HTR-8/SVneo (cell line): ENCODE measurements at places on chromosomes 6 and 20.

GRCh38 chr20:32132911-32133549 is 23.5 kb downstream of the TM9SF4 start:
- DNase-seq = no peak

- DNase-seq = peak; percentile 69
These were observed 82.7 kb upstream of the FOXC1 start for GRCh38 chr6:1527073-1527457.

DNA sequence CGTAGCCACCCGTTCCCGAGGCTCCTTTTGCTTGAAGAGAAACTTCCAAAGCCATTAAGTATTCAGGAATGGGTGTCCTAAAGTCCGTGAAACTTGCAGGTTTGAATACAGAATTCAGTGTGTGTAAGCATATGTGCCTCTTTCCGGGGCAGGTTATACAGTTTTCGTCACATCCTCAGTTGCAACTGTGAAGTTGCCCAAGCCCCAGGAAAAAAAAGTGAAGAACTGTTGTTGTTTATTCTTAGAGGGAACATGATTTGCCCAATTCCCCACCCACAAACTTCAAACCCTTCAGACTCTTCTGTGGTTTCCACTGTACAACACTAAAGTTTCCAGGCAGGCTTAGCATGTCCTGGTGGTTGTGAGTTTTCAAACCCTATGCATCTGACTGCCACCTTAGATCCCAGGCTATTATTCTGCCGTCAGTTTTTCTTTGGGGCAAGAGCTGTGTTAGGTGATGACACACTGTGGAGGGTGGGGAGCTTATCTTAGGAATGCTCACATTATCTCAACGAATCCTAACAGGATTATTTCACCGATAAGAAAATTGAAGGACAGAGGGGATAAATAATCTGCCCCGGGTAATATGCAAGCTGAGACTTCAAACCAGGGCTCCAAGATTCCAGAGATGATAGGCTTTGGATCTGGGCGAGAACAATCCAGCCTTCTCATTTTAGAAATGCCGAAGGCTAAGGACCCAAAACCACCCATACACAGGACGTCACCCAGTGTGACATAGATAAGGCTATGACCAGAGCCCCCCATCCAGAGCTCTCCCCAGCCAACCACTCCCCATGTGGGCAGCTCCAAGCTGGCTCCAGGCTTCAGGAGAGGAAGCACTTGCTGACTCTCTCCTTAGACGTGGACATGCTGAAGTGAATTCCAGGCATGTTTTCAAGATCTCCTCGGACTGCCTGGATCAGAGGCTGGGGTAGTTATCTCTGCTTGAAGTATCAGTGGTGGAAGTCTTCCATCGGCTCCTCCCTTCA is 81.7 kb upstream of the AFDN start:
- no peak for DNase-seq

GRCh38 chr6:92759178-92759577 is 660.2 kb downstream of the EPHA7 start:
- DNase-seq = no peak

GRCh38 chr6:25973923-25974555 is 11.4 kb downstream of the TRIM38 start:
- DNase-seq = no peak

DNA sequence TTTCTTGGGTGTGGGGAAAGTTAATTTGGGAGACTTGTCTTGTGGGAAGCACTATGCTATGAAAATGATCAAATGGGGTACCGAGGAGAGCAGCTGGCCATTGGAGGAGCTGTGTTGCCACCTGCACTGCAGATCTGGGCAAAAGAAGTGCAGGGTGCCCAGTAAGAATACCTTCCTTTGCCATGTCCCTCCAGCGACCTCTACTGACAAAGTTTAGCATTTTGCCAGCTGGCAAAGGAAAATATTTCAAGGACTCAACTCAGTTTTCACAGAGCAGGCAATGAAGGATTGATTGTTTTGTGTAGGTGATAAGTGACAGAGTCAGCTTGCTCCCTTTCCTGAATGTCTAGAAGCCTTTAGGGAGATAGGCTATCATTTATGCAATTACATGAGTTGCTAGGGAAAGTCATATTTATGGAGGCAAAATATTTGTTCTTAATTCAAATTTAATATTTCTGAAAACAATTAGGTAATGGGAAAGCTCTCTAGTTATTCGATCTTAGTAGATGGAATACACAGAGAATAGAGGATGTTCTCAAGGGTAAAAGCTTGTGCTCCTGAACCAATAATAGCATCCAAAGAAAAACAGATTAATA is 118.4 kb downstream of the FARS2 start:
- peak; percentile 36 for DNase-seq

DNA sequence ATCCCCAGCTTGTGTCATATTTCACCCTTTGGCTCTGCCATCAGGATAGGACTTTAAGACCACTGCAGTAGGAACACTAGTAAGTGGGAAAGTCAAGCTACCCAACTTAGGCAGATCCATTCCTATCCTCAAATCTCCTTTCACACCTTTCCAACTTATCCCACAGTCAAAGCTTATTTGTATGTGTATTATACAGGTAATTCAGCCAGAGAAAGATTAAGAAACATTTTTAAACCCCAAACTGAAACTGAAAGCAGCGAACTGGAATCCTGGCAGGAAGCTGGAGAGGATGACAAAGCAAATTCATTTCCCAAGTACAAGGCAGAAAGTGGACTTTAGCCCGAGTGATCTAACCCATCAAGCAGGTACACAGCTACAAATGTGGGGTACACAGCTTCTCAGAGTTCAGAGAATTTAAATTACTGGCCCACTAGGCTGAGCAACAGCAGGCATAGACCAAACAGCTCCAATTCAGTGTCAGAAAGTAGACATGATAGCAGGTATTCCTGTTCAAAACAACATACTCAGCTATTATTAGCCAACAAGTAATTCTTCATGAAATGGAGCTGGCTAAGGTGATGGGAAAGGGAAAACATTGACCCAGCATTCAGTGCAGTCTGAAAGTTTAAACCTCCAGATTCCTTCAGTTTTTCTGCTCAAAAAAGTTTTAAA is 39.1 kb downstream of the ILRUN start:
- peak; percentile 70 for DNase-seq

DNA sequence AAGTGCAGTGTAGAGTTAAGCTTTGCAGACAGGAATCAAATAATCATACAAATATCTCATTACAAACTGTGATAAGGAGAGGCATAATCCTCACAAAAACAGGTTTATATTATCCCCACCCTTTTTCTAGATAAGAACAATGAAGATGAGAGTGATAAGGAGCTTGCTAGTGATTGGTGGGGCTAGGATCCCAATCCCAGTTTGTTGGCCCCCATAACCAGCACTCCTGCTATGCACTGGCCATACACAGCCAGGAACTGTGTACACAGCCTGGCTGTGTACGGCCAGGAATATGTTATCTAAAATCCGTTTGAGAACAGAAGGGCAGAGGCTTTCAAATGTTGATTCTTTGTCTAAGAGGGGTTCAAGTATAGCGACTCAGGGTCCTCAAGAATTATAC is 180.6 kb downstream of the EYA2 start:
- DNase-seq = no peak

DNA sequence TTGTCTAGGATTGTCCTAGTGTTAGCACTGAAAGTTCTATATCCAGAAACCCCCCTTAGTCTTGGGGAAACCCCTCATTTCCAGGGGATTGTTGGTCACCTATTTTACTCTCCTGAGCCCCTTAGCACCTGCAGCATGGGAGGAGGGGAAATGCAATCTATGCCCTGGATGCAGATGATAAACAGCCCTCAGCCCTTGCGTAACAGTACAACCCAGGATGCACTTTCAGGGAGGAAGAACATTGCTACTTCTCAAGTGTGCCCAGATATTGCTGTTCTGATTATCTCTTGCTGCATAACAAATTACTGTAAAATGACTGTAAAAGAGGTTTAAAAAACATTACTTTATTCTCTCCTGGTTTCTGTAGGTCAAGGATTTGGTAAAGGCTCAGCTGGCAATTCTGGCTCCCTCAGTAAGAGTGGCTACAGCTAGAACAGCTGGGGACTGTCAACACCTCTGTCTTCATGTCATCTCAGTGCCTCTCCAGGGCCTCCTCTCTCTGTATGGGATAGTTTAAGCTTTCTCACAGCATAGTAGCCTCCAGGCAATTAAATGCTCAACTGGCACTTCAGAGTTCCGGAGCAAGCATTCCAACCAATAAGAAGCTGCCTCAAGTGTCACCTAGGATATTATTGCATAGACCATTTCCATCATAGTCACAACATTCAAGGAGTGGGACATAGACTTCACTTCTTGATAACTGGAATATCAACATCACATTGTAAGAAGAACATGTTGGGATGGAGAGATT is 117.8 kb upstream of the FOXO3 start:
- DNase-seq = no peak

DNA sequence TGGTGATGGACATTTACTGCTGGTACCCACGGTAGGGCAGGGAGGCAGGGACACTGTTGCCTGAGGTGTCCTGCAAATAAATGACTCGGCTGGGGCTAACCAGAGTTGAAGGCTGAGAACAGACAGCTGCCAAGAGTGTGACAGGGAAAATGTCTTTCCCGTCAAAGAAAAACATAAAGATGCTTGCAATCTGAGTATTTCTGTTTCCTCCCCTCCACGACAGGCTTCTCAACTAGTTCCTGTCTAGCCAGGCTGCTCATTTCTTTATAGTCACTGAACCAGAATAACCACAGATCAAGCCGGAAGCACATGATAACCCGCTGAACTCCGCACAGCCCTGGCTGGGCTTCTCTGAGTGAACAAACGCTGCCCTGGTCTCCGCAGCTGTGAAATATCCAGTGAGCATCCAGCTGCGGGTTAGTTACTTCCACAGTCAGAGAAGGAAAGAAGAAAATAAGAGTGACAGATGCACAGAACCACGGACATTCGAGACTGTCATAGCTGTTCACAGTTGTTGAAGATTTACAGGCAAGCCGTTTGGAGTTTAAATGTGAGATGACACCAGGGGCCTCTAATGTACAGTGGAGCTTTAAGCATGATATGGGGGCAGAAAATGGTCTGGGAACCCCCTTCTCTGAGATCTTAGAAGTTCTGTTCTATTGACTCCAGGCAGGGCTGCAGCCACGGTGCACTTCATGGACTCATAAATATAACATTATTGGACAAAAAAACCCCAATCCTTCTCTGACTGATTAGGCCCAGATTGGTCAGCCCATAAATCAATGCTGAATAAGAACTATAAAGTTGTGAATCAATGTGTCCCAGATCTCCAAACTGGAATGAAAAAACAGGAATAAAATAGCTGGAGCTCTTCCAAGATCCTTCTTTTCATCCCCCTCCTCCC is 299.9 kb upstream of the SUPT3H start:
- DNase-seq = no peak

DNA sequence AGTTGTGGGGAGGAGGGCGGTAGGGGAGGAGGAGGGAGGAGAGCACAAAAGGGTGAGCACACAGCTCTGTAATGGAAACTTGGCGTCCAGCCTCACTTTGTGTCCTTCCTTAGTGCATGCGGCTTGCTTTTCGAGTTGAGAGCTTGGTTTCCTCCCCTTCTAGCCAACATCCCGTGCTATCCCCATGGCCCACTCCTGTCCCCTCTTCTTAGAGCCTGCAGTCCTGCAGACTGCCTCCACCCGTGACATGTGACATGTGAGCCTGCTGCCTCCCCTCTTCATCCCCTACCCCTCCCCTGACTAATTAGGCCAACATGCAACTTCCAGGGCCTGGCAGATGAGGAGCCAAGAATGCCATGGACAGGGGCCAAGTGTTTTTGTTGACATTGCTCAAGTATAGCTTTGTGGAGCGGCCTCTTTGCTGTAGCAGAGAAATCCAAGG is 63.2 kb downstream of the SLC24A3 start:
- no peak for DNase-seq

GRCh38 chr20:49281059-49281912 is 3.4 kb upstream of the ZNFX1 start:
- DNase-seq = no peak

DNA sequence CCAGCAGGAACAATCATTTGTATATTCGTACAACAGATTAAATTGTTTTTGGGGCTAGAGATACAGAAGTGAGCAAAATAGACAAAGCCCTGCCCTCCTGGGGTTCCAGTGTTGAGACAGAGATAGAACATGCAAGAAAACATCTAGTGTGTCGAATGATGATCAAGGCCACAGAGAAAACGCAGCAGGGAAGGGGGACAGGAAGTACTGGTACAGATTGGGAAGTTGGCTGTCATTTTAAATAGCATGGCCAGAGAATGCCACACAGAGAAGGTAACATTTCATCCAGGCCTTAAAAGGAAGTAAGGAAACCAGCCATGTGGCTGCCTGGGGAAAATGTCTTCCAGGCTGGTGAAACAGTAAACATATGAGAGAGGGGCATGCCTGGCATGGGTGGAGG is 202.6 kb upstream of the MYLIP start:
- DNase-seq = no peak

- DNase-seq = no peak
These were observed 10.6 kb downstream of the TFEB start for GRCh38 chr6:41724586-41725501.

DNA sequence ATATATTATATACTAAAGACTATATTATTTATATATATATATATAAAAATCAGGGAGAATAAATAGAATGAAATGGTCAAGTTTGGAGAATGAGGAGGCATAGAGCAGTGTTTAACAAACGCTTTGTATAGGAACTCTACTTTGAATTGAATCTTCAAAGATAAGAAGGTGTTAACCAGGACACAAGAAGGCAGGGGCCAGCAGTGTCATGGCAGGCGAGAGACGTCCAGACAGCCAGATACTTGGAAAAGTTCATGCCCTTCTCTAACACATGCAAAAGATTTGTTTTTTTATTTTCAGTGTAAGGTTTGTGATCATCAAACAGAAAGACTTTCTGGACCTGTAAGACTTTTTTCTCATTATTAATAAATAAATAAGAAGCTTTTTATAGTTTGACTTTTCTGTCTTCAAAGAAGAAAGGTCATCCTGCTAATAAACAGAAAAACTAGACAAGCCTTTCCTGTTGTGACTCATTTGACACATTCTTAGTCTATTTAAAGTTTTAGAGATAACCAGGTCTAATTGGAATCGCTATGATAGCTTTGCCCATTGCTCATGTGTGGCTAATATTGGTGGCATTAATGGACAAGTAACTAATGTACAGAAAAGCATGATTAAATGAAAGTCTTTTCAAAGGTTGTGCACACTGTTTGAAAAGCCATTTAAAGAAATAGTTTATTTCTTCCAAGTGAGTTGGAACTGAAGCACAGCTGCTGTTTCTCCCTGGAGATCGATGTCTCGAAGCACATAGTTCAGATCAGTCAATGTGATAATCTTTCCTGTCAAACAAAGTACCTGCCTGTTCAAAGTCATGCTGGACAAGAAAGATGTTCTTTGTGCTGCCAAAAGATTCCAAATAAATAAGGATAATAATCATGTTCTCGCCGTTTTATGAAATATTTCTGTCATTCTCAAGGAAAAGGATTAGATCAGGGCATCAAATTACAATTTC is 420.4 kb upstream of the OPRM1 start:
- no peak for DNase-seq

- peak; percentile 64 for DNase-seq
These were observed 28.3 kb downstream of the RSPO4 start for GRCh38 chr20:973785-974194.
